ENCODE measurements at places on chromosomes 2 and 18.

GRCh38 chr18:79404567-79404910 is 8.8 kb downstream of the NFATC1 start:
- DNase-seq, result no peak

DNA sequence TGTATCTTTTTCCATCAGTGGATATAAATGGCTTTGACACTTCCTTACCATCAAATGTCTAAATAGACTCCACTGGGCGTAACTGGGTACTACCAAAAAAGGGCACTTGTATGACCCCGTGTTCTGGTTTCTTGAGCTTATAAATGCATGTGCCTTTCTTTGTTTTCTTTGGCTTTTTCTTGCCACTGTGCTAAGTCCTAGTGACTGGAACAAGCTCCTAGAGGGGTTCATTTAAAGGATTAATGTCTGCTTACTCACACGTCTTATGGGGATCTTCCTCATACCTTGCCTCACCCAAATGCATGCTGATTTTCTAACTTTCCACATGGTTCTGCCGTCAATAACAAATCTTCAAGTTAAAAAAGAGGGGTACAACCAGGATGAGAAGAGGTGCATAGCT is 19.8 kb upstream of the ZNF532 start:
- DNase-seq, result no peak

DNA sequence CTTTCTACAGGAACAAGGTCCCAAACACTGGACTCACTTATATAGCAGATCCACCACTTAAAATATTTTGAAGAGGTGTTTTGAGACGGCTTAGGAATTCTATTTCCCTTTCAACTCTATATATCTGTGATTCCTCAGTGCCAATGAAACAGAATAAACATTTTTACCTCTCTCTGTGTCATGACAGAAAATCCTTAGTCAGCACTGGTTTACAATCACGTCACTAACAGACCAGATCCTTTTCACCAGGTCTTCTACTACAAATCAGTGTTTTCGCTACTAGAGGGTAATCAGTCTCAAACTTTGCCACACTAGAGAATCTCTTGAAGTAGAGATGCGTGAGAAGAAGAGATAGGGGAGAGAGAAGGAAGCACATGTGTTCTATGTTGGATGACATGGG is 325.6 kb downstream of the SS18 start:
- no peak for DNase-seq

DNA sequence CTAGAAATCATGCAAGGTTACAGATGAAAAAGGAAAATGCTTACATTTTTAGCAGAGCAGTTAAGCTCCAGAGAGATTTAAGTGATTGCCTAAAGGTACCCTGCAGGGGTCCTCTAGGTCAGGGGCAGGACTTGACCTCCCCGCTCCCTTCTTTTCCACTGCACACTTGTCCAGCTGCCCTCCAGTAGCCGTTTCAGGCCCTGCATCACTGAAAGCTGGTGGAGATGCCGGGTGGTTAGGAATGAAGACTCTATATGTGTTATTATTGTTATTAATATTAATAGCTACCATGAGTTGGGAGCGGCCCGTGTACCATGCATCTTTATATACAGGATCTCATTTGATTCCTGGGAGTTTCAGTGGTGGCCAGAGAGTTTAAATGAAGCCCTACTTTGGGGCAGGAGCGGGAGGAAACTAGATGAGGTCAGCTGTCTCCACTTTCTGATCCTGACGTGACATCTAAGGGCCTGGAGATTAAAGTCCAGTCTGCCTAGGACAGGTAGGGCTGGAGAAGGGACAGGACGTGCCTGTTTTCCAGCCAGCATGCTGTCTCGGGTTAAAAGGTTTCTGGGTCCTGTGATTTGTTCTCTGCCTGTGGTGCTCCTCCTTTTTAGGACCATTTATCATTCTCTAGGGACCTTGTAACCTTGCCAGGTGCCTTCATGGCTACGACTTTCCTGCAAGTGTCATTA is 2.1 kb downstream of the TMEM37 start:
- DNase-seq, result no peak

DNA sequence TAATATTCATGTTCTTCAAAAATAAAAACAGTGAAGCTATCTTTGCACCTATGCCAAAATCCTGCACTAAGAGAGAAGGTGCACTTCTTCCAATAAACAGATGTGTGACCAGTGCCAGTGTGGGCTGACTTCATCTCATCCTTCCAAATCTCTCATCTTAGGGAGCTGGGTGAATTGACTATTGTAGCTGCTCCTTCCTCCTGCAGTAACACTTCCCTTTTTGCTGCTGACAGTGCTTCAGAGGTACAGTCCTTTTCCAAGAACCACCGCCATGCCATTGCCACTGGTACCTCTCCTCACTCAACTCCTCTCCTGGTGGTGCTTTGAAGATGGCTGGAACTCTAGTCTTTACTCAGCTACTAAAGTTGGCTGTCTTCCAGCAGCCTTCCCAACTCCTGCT is 42.1 kb upstream of the ARHGAP25 start:
- DNase-seq, result no peak

DNA sequence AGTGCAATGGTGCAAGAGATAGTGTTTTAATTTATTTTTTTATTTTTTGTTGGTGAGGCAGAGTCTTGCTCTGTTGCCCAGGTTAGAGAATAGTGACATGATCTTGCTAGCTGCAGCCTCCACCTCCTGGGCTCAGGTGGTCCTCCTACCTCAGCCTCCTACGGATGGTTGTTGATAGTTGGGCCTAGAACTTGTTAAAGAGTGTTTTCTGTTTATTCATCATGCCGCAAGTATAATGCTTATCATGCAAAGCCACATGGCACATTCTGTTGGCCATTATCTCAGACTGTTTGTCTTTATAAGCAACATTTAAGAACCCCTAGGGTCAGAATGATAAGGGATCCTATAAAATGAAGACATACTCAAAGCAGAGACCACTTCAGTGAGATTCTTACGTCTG is 1.7 kb downstream of the UGGT1 start:
- no peak for DNase-seq

DNA sequence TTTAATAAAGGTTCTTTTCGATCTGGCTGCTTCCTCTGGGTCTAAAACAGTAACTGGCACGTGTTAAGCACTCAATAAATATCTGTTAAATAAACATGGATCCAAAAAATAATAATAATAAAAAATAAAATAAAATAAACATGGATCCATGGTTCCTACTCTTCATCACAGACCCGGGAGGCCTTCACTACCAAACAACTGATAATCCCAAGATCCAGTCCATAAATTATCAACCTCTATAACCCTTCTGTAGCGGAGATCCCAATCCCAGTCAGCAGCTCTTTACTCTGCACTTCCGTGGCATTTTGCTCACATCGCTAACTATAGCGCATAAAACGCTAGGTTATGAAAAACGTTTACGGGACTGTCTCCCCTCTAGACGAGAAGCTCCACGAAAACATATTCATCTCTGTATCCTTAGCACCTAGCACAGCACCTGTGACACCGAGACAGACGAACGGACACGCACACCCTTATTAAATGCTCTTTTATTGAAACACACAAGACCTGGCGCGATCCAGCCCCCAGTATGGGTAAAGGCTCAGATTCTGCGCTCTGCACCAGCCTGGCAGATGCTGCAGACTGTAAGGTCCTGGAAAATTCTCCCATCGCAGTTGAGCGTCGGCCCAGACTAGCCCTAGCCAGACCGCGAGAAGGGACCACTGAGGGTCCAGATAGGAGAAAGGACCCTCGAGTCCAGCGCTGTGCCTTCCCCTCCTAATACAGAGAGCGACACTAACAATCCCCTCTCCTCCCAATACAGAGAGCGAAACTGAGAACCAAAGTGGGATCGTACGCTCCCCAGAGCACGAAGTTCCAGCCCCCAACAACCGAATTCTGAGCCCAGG is 770 bp downstream of the NBAS start:
- no peak for DNase-seq

DNA sequence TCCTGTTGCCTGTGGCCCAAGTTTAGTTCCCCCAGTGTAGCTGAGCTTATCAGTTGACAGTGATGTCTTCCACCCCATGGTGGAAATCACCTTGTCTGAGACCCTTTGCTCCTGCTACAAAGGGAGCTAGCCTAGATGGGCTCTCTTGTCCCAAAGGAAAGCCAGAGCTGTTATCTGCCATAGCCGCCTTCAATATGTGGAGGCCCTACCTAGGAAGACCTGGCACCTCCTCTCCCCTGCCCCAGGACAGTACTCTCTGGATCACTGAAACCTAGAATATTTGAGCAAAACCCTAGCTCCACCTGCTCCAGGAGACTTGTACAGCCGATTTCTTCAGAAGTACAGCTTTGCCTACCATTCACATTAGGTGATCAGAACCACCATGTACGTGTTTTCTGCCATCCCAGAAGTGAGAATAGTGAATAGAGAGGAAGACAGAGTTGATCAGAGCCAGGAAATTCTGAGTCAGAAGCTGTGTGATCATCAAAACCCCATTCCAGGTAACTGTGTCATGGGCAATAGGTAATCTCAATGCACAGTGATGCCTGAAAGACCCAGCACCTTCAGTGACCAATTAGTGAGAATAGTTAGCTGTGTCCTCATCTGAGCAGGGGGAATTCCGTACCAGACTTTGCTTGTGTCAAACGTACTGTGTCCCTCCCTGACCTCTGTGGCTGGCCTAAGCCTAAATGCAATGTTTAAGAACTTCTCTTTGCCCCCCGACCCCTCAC is 138.4 kb upstream of the ALPP start:
- DNase-seq, result no peak
